Melanocyte of skin (primary cell): ENCODE measurements at places on chromosomes 6 and 20. TPM values are rescaled to one million over a fixed set of nuclear protein-coding genes. Genes with fewer than 3 reads are reported as not detected.

SAPCD1 gene
- total RNA-seq: 0.69 and 1.5 TPM in 2 replicates

GRIK2 gene
- total RNA-seq: 20.4 and 31.7 TPM in 2 replicates

EBF4 gene
- total RNA-seq: 1.1 TPM in 1 of 2 replicates, not detected in the other

SLC16A10 gene
- 6.3 and 14.0 TPM in 2 replicates for total RNA-seq

FHL5 gene
- not detected in 2 replicates for total RNA-seq

SLC17A3 gene
- not detected in 2 replicates for total RNA-seq

FAM50B gene
- 4.1 and 6.2 TPM in 2 replicates for total RNA-seq

ERVFRD-1 gene
- not detected in 2 replicates for total RNA-seq
